Nephron progenitor cell (in vitro differentiated cells): ENCODE measurements at places on chromosomes 6 and 20.

- DNase-seq = no peak
Observed at GRCh38 chr6:80165143-80165542, 58.7 kb downstream of the BCKDHB start.

- no peak for DNase-seq
Observed at GRCh38 chr6:151948002-151948743, 140.7 kb downstream of the ESR1 start.

DNA sequence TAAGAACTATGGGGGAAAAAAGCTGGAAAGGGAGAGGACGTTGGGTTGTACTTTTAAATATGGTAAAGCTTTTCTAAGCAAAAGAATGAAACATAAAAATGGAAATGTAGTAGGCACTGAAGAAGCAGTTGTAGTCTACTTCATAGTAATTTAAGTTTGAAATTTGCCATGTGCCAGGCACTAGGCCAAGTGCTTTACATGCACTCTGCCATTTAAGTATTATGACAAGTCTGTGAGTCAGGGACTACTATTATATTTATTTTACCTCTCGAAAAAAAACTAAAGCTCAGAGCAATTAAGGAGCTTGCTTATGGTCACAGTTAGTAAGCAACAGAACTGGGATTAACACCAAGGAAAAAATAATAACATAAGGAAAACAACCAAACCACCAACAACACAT lies 257.8 kb downstream of the GMDS start:
- DNase-seq = no peak

GRCh38 chr6:3442431-3443220 lies 14.2 kb downstream of the SLC22A23 start:
- DNase-seq = no peak

DNA sequence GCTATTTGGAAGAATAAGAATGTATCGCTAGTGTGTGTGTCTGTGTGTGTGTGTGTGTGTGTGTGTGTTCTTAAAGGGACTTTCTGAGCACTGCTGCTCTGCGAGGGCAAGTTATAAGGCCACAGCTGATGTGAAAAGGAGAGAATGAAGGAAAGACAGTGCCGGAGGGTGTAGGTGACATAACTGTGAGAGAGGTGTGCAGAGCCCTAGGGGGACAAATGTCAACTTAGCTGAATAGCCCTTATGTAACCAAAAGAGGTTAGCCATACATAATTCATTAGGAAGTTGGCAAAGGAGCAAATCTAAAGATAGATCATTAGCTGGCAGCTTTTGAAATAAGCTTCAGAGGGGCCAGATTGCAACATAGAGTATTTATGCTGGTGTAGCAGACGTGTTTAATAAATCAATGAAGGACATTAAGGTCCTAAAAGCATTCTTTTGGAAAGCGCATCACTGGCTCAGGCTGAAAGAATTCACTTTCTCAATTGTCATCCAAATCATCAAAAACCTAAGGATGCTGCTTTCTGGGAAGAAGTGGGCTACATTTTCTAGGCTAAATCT lies 81.0 kb downstream of the NDUFAF5 start:
- no peak for DNase-seq

DNA sequence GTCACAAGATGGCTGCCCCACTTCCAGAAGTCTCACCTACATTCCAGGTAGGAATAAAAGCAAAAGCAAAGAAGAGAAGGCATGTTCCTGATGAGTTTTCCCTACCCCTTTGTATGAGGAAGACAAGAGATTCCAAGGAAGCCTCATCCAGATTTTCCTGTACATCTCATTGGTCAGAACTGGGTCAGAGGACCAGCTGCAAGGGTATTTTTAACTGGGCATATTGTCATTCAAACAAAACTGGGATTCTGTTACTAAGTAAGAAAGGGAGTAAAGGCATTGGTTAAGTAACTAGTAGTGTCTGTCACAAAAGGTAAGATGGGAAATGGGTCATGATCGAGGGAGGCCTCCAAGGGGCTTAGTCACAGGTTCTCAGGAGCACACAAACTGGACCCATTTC lies 28.2 kb upstream of the RIMS4 start:
- DNase-seq = no peak

- DNase-seq = no peak
Observed at GRCh38 chr6:135280375-135281136, 99.4 kb downstream of the MYB start.

DNA sequence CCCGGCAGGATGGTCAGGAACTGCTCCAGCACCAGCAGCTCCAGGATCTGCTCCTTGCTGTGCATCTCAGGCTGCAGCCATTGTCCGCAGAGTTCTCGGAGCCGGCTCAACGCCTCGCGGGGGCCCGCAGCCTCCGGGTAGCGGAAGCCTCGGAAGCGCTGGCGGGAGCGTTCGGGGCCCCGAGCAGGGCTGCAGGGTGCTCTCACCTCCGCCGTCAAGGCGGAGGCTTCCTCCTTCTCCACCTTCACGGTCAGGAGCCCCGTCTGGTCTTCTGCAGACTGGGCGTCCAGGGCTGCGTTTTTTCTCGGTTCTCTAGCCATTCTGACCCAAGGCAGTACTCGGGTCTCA lies 434 bp downstream of the ZKSCAN4 start:
- DNase-seq = peak; percentile 50

- no peak for DNase-seq
Observed at GRCh38 chr6:43847741-43848630, 78.0 kb downstream of the VEGFA start.

- DNase-seq = no peak
Observed at GRCh38 chr6:24145690-24146131, 19.7 kb downstream of the NRSN1 start.

DNA sequence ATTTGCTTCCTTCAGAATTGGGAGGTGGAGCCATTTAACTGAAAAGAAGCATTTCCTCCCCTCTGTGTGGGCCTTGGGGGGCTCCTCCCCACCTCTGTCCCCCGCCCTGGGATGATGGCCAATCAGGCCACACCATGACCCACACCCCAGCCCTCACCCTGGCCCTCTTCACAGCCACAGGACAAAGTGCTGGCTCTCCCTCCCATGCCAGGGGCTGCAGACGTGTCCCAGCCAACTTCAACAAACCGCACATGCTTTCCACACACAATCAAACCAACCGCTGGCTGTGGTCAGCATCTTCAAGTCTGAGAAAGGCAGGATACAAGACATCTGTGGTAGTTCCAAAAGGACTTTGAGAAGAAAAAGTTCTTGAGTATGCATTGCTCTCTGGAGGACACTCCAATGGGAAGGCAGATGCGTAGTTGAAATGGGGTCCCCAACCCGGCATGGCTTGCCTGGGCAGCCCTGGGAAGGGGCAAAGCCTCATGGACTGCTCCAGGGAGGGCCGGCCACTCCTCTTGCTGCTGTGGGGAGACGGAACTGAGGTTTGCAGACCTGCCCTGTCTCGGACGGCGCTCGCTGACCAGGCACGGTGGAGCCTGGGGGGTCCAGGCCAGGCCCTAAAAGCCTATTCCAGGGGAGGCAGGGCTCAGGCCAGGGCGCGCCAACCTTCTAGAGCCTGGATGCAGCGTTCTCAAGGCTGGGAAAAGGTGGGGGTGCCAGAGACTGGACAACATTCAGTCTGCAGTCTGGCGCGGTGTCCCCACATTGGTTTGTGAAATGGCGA lies 12.2 kb downstream of the TTLL2 start:
- no peak for DNase-seq

- no peak for DNase-seq
Observed at GRCh38 chr20:54794110-54794509, 318.7 kb downstream of the DOK5 start.

DNA sequence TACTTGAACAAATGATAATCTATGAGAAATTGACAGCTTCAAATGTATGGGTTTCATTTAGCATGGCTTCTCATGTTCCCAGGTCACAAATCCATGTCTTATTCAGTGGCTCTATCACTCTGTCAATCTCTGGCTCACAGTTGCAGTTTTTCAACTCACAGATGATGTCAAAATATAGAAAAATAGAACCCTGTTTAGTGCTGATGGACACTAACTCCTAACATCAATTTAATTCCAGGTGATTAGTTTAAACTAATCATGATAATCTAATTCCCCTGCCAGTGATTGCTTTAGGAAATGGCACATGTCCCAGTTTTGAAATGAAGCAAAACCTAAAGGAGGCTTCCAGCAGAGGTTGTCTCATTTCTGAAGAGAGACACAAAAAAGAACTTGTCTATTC lies 13.0 kb downstream of the KHDC1 start:
- DNase-seq = no peak

DNA sequence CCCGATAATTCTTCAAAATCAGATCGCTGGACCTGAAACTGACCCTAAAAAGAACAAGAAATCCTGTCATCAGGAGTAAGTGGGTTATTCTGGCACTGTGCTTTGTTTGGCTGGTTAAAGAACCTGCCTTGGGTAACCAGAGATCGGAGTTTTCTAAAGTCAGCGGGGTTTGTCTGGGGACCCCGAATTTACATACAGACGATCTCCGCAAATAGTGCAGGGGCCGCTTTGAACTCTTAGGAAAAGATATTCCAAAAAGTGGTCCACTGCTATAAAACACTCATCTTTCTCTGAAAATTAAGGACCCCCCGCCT lies 33.0 kb upstream of the BTN3A2 start:
- DNase-seq = no peak

DNA sequence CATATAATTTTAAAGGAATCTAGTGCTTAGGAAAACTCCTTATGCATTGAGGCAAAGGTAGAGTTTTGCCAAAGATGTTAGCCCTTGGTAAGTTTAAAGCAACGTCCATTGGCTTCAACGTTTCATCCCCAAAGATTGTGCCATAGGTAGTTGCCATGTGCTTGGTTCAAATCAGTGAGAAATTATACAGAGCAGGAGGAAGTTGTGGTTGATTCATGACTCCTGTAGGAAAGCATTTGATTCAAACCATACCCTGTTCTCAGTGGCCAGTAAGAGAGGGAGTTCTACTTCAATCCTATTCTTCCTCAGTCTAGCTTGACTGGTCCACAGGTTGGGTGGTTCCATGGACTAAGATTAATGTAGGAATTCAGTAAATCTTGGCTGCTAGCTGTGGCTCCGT lies 535.6 kb downstream of the QKI start:
- DNase-seq = no peak

DNA sequence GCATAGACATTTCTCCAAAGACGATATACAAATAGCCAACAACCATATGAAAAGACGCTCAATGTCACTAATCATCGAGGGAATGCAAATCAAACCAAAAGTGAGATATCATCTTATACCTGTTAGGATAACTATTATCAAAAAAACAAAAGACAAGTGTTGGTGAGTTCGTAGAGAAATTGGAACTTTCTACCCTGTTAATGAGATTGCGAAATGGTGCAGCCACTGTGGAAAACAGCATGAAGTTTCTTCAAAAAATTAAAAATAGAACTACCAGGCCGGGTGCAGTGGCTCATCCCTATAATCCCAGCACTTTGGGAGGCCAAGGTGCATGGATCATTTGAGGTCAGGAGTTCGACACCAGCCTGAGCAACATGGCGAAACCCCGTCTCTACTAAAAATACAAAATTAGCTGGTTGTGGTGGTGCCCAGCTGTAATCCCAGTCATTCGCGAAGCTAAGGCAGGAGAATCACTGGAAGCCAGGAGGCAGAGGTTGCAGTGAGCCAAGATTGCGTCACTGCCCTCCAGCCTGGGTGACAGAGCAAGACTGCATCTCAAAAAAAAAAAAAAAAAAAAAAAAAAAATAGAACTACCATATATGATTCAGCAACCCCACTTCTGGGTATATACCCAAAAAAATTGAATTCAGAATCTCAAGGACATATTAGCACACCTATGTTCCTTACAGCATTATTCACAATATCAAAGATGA lies 170.0 kb upstream of the ZNF184 start:
- no peak for DNase-seq

DNA sequence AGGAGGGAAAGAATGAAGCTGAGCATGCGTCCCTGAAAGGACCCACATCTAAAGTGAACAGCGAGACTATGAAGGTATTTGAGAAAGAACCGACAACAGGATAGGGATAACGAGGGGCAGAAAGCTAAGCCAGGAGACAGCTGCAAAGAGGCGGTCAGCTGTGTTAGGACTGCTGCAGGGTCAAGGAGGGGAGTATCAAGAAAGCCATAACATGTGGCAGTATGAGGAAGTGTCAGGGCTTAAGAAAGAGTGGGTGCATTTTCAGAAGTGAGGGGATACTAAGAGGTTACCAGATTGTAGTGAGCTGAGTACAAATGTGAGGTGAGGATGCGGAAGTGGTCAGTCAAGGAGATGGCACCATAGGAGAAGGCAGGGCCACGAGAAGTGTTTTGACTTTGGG lies 21.2 kb downstream of the MYLIP start:
- DNase-seq = no peak

- no peak for DNase-seq
Observed at GRCh38 chr6:11398451-11399326, 138.9 kb upstream of the TMEM170B start.

- no peak for DNase-seq
Observed at GRCh38 chr20:19683188-19683587, 74.9 kb upstream of the RIN2 start.

DNA sequence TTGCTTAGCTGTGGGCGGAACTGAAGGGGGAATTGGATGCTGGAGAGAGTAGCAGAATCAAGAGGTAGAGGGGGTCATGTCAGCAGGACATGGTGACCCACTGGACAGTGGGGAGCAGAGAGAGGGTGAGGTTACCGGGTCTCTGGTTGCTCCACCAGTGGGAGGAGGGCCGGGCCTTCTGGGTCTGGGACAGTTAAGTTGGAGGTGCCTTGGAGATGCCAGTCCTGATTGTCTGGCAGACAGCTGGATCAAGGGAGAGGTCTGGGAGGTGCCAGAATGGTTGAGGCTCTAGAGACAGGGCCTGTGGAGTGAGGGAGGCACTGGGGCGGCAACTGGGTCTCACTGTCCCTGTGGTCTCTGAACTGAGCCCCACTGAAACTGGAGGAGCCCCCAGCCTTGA lies 24.6 kb downstream of the MANBAL start:
- no peak for DNase-seq

DNA sequence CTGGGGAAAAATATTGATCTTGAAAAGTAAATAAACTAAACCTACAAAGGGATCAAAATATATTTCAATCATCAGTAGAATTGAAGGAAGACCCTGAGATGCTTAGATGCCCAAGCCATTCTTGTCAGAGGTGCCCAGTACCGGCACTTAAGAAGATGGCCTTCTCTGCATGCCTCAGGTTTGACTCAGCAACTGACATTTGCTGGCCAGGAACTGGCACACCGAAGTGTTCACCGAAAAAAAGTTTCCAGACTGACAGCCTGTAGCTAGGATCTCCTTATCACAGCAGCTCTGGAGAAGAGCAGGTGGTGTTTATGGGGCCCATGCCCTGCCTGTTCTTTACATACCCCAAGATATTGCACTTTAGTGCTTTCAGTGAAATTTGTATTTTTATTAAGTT lies 203.2 kb downstream of the MOXD1 start:
- DNase-seq = no peak

DNA sequence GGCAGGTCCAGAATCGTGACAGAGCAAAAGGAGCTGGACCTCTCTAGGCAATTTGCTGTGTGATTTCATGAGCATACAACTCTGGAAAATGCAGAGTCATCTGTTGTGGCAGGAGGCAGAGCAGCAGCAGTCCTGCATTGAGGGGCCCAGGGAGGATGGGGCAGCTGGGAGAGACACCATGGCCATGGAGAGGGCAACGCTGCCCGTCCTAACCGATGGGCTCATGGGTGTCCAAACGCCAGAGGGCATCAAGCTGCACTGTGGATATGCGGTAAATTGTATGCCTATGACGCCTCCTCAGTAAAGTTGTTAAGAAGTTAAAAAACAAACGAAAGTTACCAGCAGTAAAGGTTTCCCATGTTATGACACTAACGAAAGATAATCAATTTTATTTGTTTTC lies 42.2 kb upstream of the DACT2 start:
- DNase-seq = no peak

GRCh38 chr6:46832816-46833215 lies 39.6 kb downstream of the MEP1A start:
- DNase-seq = no peak
